ENCODE measurements at places on chromosomes 1 and 21.

GRCh38 chr1:77060000-77060399, 159.2 kb downstream of the PIGK start:
- DNase-seq, result no peak

GRCh38 chr1:53398576-53399365, 60.4 kb upstream of the DMRTB1 start:
- DNase-seq, result no peak

DNA sequence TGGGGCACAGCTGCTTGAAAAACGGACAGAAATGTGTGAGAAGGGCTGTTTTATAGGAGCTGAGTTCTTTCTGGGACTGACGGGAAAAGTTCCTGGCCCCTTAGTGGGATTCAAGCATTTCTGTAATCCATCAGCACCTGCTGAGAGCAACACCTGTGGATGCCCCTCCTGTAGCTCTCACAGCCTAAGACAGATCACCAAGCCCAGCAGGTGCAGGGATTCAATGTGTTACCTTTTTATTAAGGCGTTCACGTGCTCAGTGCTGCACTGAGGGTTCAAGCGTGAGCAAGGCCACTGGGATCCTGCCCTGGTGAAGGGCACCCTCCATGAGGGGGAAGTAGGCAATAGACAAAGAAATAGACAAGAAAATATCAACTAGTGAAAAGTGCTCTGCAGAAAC, 14.9 kb downstream of the OLFML2B start:
- DNase-seq, result no peak

DNA sequence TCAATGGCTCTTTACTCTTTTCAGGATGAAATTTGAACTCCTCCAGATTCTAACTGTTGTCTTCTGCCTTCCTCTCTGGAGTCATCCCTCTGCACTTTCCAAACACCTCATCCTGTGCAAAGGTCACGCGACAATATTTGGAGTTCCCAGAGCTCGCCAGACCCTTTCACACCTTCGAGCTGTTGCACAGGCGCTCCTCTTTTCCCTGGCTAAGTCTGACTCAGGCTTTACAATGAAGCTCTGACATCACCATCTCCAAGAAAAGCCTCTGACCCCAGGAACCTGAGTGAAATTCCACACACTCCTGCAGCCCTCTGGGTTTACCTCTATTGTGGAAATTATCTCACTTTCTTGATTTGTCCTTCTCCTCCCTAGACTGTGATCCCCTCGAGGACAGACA, 270.3 kb downstream of the RGS7 start:
- no peak for DNase-seq

- no peak for DNase-seq
Observed at GRCh38 chr1:22536506-22536905, 26.8 kb upstream of the EPHA8 start.

DNA sequence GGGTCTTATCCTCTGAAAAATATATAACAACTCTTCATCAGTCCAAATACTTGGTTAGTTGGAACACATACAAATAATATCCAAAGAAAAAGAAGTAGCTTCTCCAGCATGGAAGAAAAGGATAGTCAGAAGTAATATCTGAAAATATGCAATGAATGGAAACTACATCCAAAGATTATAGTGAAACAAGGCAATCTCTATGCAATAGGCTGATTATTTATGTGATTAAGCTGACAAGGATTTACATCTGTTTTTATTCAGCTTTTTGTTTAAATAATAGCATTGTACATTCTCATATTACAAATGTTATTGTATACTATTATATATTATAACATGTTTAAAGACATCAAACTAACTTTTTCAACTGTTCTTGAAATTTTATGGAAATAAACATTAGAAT, 15.3 kb upstream of the TGFBR3 start:
- no peak for DNase-seq

GRCh38 chr21:46406001-46406400, 52.7 kb upstream of the DIP2A start:
- no peak for DNase-seq

GRCh38 chr1:101440485-101440884, 203.7 kb downstream of the S1PR1 start:
- DNase-seq, result no peak

DNA sequence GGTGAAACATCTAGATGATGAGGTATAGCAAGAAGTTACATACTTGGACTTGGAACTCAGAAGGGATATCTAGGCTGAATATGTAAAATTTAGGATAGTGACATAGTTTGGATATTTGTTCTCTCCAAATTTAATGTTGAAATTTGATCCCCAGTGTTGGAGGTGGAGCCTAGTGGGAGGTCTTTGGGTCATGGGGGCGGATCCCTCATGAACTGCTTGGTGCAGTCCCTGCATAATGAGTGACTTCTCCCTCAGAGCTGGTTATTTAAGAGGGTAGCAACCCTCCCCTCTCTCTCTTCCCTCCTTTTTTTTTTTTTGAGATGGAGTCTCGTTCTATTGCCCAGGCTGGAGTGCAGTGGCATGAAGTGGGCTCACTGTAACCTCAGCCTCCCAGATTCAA, 15.5 kb downstream of the ST3GAL3 start:
- no peak for DNase-seq

DNA sequence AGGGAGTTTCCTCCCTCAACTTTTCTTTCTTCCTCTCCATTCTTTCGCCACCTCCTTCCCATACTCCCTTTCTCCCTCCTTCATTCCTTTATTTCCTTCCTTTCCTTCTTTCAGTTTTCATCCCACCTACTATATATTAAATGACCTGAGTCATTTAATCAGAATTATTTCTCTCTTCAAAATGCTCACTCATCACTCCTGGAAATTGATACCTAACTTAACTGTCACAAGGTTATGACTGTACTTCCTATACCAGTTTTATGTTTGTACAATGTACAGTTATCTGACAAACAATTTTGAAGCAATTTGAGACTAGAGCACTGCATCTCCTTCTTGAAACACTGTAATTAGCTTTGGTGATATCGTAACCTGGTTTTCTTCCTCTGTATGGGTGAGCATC, 41.4 kb downstream of the NEXN start:
- DNase-seq, result no peak

DNA sequence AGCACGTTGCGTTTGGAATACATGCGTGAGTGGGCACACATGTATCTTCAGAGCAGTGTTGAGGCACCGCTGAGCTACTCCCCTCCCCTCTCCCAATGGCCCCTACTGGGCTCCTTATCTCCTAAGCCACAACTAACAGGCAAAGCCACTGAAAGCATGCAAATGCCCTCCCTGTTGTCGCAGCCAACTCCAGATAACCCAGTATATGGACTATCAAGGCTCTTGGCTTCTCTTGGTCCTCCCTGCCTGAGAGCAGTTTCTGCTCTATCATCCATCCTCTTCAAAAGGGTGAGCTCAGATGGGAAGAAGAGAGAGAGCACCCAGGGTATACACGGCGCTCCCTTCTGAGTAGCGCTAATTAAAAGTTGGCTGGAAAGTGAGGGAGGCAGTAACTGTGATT, 58.5 kb upstream of the CNTN2 start:
- DNase-seq, result no peak

DNA sequence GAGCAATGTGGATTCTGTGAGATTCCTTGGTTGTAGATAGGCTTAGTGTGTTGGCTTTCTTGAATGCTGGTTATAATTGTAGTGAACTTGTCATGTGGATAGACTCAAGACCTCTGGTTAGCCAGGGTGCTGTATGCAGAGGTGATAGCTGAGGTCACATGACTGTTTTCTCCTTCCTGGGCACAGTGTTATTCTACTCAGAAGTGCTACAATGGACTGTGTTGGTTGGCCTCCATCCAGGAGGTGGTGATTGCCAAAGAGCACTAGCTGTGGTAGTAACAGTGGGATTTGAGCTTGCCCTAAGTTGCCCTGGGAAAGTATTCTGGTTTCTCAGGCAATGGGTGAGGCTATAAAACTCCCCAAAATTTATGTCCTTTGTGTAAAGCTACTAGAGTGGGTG, 71.6 kb downstream of the SH3BGR start:
- no peak for DNase-seq

- peak; percentile 84 for DNase-seq
Observed at GRCh38 chr1:156385534-156386031, 16.6 kb downstream of the RHBG start.

GRCh38 chr1:222976453-222976852, 161.6 kb downstream of the DISP1 start:
- no peak for DNase-seq

DNA sequence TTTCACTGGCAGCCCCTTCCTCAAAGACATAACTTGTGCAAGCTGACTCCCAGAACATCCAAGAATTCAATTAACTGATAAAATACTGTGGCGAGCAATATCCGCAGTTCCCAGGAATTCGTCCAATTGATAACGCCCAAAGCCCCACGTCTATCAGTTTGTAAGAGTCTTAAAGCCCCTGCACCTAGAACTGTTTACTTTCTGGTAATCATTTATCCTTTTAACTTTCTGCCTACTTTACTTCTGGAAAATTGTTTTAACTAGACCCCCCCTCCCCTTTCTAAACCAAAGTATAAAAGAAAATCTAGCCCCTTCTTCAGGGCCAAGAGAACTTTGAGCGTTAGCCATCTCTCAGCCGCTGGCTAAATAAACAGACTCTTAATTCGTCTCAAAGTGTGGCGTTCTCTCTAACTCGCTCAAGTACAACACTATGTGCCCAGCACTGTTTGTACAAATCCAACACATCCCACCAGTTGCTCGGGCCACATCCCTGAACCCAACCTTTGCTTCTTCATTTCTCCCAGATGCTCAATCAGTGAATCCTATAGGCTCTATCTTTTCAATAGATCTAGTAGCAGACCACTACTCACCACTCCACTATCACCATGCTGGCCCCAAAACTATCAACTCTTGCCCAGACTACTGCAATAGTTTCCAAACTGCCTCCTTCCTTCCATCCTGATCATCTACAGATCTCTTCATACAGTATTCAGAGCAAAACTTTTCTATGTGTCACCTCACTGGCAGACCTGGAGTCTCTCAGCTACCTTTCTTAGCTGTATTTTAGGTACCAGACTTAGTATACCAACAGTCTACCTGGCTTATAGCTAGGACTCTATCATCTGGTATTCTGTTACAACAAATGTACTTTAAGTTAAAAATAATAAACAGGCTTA, 3.3 kb upstream of the CHD1L start:
- DNase-seq, result no peak

DNA sequence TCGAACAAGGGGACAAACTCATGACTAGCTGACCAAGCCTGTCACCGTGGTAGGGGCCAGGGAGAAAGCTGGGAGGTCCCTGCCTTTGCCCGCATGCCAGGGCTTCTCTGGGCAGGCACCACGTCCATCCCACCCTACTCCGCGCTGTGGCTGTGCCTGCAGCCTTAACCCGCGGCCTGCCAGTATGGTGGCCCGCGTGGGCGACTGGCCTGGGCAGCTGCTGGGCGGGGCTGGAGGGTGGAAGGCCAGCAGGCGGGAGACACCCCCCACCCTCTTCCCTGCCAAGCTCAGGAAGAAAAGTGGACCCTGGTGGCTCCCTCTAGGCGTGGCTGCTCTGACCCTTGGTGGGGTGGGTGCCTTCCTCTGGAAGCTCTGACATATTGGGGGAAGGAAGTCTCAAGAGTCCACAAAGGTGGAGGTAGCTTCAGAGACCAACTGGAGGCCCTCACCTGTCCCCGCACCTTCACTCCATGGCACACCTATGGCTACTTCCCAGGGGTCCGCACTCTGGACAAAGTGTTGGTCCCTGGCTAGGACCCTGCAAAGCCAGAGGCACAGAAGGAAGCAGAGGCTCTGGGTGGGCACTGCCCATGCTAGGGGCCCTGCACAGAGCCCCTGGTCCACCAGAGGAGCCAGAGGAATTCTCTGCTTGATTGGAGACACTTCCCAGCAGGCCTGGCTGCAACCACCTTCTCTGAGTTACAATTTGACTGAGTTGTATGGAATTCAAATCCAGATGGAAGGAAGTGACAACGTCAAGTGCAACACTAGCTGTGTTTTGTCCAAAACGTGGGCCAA, 3.3 kb upstream of the SKI start:
- no peak for DNase-seq

- no peak for DNase-seq
Observed at GRCh38 chr1:67846538-67846937, 13.3 kb upstream of the GNG12 start.

DNA sequence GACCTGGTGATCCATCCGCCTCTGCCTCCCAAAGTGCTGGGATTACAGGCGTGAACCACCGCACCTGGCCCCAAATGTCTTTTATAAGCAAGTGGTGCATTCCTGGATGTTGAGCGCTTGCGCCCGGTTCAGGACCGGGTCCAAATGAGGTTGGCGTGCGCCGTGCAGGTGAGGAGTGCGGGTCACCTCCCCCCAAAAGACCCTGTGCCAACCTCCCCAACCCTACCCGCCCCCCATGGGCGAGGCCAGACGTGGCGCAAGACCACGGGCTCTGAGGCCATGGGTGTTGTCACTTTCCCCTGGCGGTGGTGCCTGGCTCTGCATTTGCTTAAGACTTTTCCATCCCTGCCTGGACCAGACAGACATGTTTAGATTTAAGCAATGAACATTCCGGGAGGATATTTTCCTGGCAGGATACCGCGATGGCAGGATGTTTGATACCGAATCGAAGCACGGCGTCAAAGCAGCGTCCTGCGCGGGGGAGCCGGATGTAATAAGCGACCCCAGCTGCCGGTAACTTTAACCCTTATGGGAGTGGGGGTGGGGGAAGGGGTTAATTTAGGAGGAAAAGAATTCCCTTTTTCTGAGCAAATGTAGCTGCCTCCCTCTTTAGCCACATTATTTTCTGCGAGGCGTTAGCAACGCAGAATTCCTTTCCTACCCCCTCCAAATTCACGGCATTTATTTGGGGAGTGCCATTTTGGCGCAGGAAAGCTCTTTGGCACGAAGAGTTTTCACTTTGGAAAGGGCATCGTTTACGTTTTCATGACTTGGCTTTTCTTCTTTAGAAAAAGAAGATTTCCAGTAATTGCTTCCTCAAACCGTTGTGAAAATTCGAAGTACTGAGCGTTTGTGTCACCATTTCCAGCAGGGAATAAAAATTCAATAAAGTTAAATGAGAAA, 27.8 kb upstream of the RNF187 start:
- DNase-seq, result peak; percentile 72

- no peak for DNase-seq
Observed at GRCh38 chr1:41704196-41704595, 214.5 kb downstream of the HIVEP3 start.

DNA sequence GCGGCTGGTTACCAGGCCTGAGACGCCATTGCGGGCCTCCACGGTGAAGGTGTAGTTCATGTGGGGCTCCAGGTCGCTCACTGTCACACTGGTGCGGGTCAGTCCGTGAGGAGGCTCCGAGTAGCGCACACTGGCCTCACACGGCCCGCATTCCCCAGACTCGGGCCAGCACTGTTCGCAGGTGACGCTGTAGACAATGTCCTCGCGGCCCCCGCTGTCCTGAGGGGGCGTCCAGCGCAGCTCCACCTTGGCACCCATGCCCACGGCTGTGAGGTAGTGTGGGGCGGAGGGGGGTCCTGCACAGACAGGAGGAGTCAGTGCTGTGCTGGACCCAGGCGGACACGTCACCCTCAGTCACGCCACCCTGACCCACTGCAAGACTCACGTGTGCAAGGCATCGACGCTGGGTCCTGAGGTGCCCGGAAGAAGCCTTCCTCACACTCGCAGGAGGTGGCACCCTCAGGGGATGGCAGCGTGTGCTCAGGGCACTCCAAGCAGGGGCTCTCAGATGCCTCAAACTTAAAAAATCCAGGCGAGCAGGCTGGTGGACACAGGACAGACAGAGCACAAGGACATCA, 17.9 kb downstream of the EPHA2 start:
- no peak for DNase-seq

GRCh38 chr1:182110635-182111034, 49.1 kb upstream of the ZNF648 start:
- DNase-seq, result no peak

All from nephron progenitor cell (in vitro differentiated cells).